ENCODE measurements at places on chromosomes 1 and 21. TPM values are rescaled to one million over a fixed set of nuclear protein-coding genes. Genes with fewer than 3 reads are reported as not detected.

TFF2 gene
- total RNA-seq, result 0.68 TPM

LCE1D gene
- not detected for total RNA-seq

UBXN10 gene
- 6.0 TPM for total RNA-seq

FMOD gene
- 16.2 TPM for total RNA-seq

BEND5 gene
- total RNA-seq, result 1.9 TPM

TBX19 gene
- 1.2 TPM for total RNA-seq

KIF17 gene
- total RNA-seq, result 0.27 TPM

CHODL gene
- 0.64 TPM for total RNA-seq

DNALI1 gene
- 1.6 TPM for total RNA-seq

RGS13 gene
- not detected for total RNA-seq

RHOU gene
- total RNA-seq, result 62.5 TPM

PITHD1 gene
- 40.4 TPM for total RNA-seq

TRABD2B gene
- total RNA-seq, result 0.37 TPM

AADACL3 gene
- total RNA-seq, result not detected

MAB21L3 gene
- total RNA-seq, result 7.4 TPM

PIGR gene
- total RNA-seq, result 3,370 TPM

DSCAM gene
- total RNA-seq, result not detected

RHD gene
- not detected for total RNA-seq

HMGCS2 gene
- 341 TPM for total RNA-seq

AVPR1B gene
- not detected for total RNA-seq

CLCNKA gene
- 21.7 TPM for total RNA-seq

IPO13 gene
- 64.9 TPM for total RNA-seq

CLEC20A gene
- not detected for total RNA-seq

EYA3 gene
- 15.6 TPM for total RNA-seq

LPAR3 gene
- 4.1 TPM for total RNA-seq

NUP210L gene
- not detected for total RNA-seq

GNG12 gene
- 180 TPM for total RNA-seq

CFHR2 gene
- not detected for total RNA-seq

WNT3A gene
- total RNA-seq, result not detected

MXRA8 gene
- 145 TPM for total RNA-seq

KCNJ9 gene
- not detected for total RNA-seq

C21orf91 gene
- total RNA-seq, result 10.8 TPM

PLA2G2C gene
- total RNA-seq, result 4.1 TPM

MFSD2A gene
- 2.0 TPM for total RNA-seq

TCHHL1 gene
- total RNA-seq, result not detected

DR1 gene
- 39.7 TPM for total RNA-seq

RIIAD1 gene
- total RNA-seq, result not detected

CHI3L1 gene
- 23.2 TPM for total RNA-seq

PPIAL4G gene
- not detected for total RNA-seq

LGR6 gene
- total RNA-seq, result 0.41 TPM

AGO3 gene
- total RNA-seq, result 14.4 TPM

MT1HL1 gene
- total RNA-seq, result not detected

PRKAB2 gene
- total RNA-seq, result 23.9 TPM

UBE2Q1 gene
- 24.3 TPM for total RNA-seq

SRM gene
- total RNA-seq, result 13.0 TPM

IRF6 gene
- total RNA-seq, result 78.0 TPM

NOS1AP gene
- total RNA-seq, result 11.4 TPM

KRTAP13-2 gene
- 1.7 TPM for total RNA-seq

BATF3 gene
- total RNA-seq, result not detected

ATAD3B gene
- 269 TPM for total RNA-seq

CD1B gene
- total RNA-seq, result not detected

RNF19B gene
- 83.8 TPM for total RNA-seq
